ENCODE measurements at places on chromosomes 13 and 19.

DNA sequence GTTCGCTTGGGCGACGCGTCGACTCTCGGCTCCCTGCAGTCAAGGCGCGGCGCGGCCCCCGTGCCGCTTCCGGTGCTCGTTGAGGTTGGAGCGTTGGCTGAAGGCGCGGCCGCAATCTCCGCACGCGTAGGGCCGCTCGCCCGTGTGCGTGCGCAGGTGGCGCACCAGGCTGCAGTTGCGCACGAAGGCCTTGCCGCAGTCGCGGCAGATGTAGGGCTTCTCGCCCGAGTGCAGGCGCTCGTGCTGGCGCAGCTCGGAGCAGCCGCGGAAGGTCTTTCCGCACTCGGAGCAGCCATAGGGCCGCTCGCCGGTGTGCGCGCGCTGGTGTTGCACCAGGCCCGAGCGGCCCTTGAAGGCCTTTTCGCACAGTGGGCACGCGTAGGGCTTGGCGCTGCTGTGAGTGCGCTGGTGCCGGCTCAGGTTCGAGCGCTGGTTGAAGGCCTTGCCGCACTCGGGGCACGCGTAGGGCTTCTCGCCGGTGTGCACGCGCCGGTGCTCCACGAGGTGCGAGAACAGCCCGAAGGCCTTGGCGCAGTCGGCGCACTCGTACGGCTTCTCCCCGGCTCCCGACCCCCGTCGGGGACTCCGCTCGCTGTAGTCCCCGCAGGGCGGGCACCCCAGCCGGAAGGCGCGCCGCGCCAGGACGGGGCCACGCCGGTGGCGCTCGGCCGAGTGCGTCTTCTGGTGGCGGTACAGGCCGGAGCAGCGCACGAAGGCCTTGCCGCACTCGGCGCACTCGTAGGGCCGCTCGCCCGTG lies 5.3 kb upstream of the ZNF497 start:
- no peak for DNase-seq

GRCh38 chr13:57918086-57918485 lies 286.5 kb downstream of the PCDH17 start:
- no peak for DNase-seq

- peak; percentile 56 for DNase-seq
These were observed 926 bp upstream of the HNRNPUL1 start for GRCh38 chr19:41263042-41263849.

DNA sequence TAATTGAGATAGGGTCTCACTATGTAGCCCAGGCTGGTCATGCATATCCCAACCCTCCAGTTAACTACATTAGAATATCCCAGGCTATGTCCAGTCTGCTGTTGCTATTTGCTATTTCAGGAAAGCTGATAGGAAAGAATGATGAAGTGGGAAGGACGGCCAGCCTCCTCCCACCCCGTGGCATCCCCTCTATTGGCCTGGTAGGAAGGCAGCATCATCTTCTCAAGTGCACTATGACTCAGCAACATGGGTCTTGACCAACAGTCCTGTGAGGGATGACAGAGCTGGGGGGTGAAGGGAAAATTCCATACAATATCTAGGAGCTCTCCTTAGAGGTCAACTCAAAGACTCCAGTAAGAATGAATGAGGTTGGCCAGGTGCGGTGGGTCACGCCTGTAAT lies 48.0 kb upstream of the ABCC4 start:
- no peak for DNase-seq

- DNase-seq = no peak
These were observed 318.8 kb downstream of the TEX29 start for GRCh38 chr13:111639196-111639705.

- no peak for DNase-seq
These were observed 528.1 kb downstream of the DIAPH3 start for GRCh38 chr13:59635589-59635988.

DNA sequence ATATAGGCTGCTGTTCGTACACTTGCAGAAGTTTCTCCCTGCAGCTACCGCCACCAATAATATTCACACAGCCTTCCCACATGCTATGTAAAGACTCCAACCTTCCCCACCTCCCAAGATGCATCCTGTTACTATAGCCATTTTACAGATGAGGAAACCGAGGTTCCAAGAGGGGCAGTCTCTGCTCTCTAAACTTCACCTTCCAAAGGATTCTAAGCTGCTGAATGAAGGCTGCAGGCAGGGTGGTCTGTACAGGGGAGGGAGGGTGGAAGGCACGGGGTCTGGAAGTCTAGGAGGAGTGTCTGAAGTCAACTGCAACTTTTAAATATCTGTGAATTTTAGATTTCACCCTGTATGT lies 1.9 kb upstream of the NFIC start:
- no peak for DNase-seq

- DNase-seq = no peak
These were observed 91.8 kb downstream of the DNAJC15 start for GRCh38 chr13:43115141-43115540.

DNA sequence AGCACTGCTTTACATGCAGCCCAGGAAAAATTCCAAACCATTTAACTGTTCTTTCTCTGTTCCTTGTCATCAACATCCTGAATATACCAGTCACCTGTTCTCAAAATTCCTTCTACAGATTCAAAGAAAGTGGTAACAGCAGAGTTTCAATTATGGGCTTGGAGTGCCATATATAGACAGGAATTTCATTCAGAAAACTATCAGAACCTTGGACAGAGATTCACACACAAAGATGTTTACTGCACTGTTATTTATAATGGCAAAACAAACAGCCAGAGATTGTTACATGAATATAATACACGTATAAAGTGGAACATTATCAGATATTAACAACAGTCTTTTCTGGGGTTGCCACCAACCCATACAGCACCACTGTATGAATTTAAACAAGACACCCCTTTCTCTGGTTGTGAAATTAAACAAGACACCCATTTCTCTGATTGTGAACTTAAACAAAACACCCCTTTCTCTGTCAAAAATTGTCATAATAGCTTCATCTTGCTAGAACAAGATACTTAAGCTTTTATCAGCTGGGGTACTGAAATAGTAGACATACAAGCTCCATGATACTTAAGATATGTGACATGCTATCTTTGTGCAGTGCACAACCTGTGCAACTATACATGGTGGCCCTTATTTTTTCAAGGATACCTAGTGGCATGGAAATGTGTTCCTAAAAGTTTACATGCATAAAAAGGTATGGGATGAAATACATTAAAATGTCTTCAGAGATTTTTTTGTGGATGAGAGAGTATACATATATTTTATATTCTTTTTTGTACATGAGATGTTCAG lies 12.6 kb downstream of the CACNA1A start:
- DNase-seq = no peak

- DNase-seq = no peak
These were observed 631 bp downstream of the LACC1 start for GRCh38 chr13:43880214-43880855.

DNA sequence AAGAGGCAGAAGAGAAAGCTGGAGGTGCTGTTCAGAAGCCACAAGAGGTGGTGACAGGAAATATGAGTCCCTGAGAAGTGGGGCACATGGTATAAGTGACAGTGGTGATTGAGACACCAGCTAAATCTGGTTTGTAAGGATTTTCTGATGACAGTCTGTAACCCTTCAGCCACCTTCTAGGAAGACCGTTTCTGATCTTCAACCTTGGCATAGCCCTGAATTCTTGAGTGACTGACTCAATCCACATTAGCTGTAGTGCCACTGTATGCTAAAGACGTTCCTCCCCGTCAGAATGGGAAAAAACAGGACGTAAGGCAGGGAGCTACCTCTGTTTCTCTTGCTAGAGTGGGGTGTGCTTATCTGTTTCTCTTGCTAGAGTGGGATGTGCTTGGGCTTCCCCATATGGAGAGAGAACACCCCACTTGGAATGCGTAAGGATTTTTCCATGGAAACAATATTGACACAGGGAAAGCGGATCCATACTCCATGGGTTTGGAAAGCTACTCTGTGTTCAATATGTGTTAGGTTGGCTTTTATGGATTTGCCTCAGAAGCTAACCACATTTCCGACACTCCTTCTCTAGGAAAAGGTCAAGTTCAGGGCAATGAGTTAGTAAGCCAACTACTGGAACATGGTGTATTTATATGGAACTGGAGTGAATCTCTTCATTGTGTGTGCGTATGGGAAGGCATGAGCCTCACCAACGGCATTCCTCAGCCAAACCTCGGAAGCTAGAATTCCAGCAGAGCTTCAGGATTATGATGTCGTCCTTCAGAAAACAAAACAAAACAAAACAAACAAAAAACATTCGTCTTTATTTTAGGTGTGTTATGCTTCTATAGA lies 948.8 kb upstream of the SLC10A2 start:
- no peak for DNase-seq

DNA sequence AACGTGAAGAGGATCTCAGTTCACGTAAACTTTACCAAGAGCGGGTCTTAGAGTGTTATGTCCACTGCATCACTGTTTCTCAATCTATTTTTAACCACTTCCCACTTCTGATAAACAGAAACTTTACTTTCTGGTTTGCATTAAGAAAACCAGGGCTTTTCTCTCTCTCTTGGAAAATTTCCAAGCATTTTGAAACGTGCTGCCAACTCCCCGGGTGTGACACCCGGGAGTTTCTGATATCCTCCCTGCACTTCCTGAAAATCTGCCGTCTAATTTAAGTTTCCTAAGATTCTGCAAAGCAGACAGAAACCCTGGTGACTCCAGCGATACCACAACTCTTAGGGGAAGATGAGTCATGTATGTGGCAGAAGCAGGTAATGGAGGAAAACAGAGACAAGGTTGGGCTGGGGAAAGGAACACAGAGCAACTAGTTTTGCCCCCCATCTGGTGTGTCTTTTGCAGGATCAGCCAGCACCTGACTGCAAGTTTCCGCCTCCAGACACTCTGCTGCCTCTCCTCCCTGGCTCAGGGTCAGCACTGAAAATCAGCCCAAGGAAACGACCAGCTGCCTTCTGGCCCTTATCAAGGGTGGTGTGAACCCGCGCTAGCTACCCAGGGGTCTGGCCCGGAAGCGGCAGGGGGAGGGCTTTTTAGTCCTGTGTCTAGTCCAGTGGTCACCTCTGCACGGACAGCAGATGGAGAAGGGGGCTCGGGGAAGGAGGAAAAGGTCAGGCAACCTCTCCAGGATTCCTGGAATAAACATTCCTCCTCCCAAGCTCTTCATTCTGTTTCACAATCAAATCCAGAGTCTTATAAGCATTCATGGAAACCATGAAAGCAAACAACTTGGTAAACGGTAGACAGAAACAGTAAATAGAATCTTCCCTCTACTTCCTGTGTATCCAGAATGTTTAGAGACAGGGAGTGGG lies 11.3 kb upstream of the FFAR2 start:
- no peak for DNase-seq

- DNase-seq = no peak
These were observed 170.8 kb downstream of the FOXO1 start for GRCh38 chr13:40495621-40496001.

GRCh38 chr19:49497047-49497788 lies 984 bp downstream of the RPS11 start:
- no peak for DNase-seq

- no peak for DNase-seq
These were observed 60.5 kb downstream of the CCNE1 start for GRCh38 chr19:29872224-29872731.

- no peak for DNase-seq
These were observed 69.8 kb downstream of the OLFM4 start for GRCh38 chr13:53098455-53098854.

DNA sequence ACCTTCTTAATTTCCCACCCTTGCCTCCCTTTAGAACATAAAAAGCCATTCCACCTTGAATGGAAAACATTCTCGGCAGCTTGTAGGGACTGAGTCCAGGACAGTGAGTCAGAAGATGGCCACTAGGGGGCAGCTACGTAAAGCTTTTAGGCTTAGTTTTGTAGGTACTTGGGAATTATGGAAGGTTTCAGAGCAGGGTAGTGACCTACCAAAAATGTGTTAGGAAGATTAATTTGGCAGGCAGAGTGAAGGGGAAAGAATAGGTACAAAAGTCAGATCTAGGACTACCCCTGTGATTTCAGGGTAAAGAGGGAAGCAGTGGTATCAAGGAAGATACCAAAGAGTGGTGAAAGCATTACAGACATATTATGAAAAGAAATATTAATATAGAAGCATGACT lies 198.4 kb downstream of the NDFIP2 start:
- peak; percentile 76 for DNase-seq

DNA sequence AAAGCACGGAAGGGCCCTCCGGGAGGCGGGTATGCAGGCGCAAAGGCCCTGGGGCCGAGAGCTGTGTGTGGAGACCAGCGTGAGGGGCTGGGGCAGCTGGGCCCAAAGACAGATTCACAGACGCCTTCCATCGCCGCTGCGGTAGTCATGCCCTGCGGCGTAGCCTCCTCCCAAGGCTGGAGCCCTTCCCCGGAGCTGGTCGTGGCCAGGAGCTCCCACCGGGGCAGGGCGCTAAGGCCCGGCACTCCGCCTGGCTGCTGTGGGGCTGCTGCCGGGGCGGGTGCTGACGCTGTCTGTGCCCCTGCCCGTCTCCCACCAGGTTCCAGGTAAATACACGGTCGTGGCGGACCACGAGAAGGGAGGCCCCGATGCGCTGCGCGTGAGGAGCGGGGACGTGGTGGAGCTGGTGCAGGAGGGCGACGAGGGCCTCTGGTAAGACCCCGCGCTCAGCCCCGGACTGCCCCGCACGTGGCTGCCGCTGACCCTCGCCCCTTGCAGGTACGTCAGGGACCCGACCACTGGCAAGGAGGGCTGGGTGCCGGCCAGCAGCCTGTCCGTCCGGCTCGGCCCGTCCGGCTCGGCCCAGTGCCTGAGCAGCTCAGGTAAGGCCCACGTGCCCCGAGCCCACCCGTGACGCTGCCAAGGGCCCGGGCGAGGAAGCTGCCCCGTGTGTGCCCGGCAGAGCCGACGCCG lies 9.4 kb upstream of the F7 start:
- DNase-seq = no peak

DNA sequence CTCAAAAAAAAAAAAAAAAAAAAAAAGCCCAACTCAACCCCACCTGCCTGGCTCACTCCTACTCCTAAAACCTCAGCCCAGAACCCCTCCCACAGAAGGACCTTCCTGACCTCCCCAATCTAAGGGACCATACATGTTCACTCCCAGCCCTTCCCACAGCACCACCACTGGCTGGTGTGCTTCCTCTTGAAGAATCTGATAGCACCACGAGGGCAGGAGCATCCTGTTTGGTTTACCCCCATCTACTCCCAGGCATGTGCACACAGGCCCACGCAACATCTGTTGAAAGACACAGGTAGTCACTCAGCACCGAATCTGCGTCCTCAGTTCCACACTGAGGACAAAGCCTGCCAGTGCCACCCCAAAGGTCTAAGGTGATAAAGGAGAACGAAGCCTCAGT lies 8.2 kb downstream of the LATS2 start:
- no peak for DNase-seq

GRCh38 chr13:39688699-39689405 lies 33.4 kb downstream of the COG6 start:
- no peak for DNase-seq

- DNase-seq = no peak
These were observed 164.6 kb downstream of the FGF14 start for GRCh38 chr13:102237230-102237629.

- no peak for DNase-seq
These were observed 2.0 kb downstream of the LENG9 start for GRCh38 chr19:54461613-54462012.

GRCh38 chr13:80574113-80574850 lies 233.4 kb upstream of the SPRY2 start:
- no peak for DNase-seq

- no peak for DNase-seq
These were observed 126.2 kb downstream of the LMO7 start for GRCh38 chr13:75762076-75762937.

- no peak for DNase-seq
These were observed 280.5 kb upstream of the TSHZ3 start for GRCh38 chr19:31629579-31630363.

- DNase-seq = no peak
These were observed 563.5 kb upstream of the SLITRK5 start for GRCh38 chr13:87107651-87108050.
